ENCODE measurements at places on chromosomes 4 and X. TPM values are rescaled to one million over a fixed set of nuclear protein-coding genes. Genes with fewer than 3 reads are reported as not detected.

- DNase-seq, result no peak
These were observed 602.8 kb downstream of the INPP4B start for GRCh38 chr4:142243255-142243654.

DNA sequence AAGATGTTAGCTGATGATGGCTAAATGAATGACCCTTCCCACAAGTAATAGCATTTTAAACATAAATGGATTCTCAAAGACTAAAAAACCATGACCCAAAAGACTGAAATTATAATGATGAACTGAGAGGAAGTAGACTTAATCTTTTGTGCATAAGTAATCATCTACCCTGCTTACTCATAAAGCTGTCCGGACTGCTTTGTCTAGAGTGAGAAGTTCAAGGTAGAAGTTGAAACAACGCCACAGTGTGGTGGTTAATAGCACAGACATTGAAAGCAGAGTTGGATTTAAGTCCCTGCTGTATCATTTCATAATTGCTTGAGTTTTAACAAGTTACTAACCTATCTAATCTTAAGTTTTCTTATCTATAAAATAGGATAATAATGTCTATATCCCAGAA is 346.6 kb downstream of the CENPC start:
- no peak for DNase-seq

DNA sequence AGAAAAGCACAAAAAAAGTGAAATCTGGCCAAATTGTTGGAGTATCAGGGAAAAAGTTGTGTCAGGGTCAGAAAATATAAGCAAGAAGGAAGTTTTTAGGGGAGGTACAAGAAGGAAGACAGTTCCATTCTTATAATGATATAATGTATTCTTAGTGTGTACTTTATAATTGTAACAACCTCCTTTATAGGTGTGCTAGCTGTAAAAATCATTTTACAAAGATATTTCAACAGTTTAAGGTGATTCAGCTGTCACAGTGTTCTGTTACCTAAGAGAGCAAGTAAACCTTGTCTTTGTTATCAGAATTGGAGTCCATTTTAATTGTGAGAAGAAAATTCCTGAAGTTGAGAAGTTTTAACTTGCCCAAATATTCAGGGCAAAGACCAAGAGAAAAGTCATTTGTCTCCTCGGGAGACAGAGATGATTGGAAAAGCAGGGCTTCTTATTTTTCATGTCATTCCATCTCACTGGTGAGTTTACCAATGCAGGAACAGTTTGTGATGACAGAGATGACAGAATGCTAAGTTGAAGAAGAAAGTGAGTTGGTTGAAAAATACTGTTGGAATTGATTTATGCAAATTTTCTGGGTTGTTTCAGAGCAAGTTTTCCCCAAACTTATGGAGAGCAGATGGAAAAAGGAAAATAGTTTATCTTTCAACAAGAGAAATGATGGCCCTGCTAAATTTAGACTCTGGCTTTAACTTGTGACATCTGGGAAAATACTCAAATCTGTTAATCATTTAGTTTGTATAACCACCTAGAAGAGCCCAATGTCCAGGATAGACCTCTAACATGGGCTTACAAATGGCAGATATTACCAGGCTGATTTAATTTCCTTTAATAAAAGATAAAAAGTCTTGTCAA is 14.8 kb downstream of the INTS6L start:
- no peak for DNase-seq

- DNase-seq, result no peak
These were observed 24.1 kb downstream of the CSF2RA start for GRCh38 chrX:1292575-1293290.

GRCh38 chrX:130975947-130976346 is 72.9 kb upstream of the ENOX2 start:
- DNase-seq, result no peak

DNA sequence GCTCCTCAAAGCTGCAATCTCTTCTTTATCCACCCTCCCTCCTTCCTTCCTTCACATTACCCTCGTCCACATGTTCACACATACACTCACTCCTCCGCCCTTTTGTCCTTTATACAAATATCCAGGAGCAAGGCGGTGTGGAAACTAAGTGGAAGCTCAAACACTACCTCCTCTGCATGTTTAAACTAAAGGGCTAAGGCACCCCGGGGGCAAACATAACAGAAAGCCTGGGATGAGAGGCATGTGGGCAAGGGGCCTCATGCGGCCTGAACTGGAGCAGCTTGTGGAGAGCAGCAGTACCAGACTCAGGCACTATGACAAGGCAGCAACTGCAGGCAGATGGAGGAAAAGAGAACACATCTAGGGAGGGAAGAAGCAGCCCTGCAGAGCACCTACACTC is 9.5 kb downstream of the MAB21L2 start:
- peak; percentile 74 for DNase-seq

DNA sequence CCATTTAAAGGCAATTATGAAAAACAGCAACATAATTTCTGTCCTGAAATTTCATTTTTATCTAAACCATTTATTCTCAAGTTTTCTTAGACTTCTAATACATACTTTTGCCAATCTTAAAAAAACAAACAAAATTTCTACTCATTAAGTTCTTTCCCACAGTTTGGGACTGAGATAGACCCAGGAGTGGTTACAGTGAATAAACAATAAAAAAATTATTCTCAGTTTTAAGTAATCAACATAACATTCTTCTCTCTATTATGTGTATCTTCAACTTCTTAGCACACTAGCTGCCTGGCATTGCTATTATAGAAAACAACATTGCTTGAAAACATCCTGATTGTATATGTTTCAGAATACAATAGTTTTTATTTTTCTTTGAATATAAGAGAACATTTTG is 532.8 kb downstream of the IL15 start:
- DNase-seq, result no peak

GRCh38 chrX:111854556-111855490 is 21.2 kb upstream of the TRPC5OS start:
- no peak for DNase-seq

DNA sequence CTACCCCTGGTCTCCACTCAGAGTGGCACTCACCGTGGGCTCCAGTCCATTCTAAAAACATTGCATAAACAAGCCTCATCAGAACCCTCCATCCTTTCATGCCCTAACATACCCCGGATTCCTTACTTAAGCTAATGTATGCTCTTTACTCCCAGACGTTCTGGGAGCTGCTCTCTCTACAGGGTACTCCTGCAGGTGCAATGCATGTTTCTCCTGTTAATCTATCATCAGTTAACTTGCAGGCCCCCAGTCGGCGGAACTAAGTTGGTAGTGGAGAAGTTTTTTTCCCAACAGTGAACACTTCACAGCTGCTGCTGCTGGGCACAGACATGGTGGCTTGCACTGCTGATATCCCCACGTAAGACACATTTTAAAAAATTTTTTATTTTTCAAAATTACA is 161.6 kb upstream of the FAT1 start:
- no peak for DNase-seq

- DNase-seq, result no peak
These were observed 5.1 kb downstream of the AFF1 start for GRCh38 chr4:86939729-86940575.

DNA sequence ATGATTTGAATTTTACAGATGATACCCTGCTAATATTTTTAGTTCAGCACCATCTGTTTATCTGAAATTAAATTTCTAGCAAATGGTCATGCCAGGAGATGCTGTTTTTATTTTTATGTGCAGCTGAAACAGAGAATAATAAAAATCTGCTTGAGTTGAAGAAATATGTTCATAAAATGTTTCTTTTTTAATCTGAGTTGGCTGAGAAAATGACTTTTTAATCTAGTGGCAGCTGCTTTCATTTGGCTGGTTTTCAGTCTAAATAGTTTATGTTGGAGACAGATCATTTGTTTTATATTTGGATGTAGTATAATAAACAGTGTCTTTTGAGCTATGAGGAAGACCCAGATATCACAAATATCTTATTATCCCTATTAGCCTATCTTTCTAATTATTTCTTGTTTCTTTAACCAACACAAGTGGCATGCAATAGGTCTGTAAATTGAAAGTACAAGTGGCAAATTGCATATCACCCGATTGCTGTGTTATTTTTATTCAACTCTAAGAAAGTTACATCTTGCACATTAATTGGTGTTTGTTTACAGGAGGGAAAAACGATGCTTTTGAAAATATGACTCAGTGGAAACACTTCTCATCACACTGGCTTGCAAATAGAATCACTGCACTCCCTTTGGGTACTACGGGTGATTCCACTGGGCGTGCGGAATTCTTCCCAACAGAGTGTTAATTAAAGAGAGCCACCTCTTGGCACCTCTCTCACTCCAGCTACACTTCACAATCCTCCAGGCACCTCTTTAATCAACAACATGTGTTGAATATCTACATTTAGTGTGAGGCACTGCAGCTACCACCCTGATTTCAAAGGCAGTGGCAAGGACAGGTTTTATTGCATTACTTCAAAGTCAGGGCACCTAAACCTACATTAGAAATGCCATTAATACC is 51.7 kb upstream of the AP1S2 start:
- DNase-seq, result no peak

GRCh38 chr4:121789455-121789854 is 11.7 kb upstream of the EXOSC9 start:
- no peak for DNase-seq

DNA sequence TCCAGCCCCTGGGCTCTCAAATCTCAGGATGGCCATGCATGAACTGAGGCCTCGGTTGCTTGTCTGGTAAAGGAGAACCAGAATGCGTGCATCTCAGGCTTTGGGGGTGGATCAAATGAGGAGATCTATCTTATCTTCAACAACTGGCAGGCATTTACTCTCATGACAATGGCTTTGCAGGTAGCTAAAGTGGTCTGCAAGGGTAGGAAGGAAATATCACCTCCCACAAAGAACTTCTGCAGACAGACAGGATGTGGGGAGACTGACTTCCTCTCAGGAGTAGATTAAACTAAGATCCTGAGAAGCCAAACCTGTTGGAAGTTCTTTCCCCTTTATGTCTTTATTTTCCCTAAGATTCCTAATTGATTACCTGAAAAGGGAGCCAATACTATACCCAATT is 7.8 kb downstream of the LDB2 start:
- DNase-seq, result no peak

- DNase-seq, result no peak
These were observed 243.2 kb downstream of the RASL11B start for GRCh38 chr4:53105313-53105712.

DNA sequence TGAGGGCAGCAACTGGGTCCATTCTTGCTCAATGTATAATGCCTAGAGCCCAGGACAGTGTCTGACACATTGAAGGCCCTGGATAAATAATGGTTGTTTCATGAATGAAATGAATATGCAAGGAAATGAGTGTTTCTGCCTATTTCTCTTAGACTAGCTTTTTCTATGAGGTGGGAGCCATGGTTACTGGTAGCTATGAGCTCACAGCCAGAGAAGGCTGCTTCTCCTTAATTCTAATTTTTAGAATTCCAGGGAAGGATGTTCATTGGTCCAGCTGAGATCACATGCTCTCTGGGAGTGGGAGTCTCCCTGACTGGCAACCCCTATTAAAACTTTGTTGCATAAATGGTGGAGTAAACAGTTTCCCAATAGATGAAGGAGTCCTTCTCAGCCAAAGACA is 9.7 kb upstream of the DCUN1D4 start:
- no peak for DNase-seq

GRCh38 chr4:123299212-123299691 is 97.3 kb upstream of the SPRY1 start:
- no peak for DNase-seq

DNA sequence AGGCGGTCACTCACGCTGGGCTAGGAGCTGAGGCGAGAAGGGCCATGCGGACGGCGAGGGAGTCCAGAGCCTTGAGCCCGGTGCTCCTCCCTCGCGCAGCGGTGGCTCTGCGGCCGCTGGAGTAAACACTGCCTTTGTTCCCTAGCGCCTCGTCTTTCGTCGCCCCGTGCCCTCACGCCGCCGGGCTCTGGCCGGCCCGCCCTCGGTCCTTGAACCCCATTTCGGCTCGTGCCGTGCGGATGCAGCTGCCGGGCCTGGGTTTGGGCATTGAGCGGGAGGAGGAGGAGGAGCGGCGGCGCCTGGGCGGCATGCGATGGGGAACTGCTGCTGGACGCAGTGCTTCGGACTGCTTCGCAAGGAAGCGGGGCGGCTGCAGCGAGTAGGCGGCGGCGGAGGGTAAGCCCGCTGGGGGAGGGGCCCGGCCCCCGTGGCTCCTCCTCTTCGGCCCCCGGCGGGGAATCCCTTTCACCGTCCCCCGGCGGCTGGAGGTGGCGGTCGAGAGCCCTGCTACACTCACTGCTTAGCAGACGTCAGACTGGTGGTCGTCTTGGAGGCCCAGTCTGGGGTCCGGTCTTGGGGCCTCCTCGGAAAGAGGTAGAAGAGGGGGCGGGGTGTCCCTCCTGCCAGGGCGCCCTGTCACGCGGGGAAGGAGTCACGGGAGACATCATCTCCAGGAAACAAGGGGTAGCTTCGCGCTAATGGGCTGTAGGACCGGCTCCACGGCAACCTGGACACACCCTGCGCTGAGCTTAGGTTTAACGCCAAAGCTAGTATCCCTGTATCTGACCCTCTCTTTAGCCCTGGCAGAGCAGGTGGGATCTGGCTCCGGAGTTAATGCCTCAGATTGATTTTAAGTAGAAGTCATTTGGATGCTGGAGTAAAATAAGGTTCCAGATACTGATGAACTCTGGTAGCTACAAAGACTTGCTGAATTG is at the start of gene AP1AR:
Gene AP1AR, plus strand, starts transcription at position 9 of the 935 bp plus-strand sequence. Its CDS starts 305 bp downstream, at position 314.
- peak; percentile 92 for DNase-seq

DNA sequence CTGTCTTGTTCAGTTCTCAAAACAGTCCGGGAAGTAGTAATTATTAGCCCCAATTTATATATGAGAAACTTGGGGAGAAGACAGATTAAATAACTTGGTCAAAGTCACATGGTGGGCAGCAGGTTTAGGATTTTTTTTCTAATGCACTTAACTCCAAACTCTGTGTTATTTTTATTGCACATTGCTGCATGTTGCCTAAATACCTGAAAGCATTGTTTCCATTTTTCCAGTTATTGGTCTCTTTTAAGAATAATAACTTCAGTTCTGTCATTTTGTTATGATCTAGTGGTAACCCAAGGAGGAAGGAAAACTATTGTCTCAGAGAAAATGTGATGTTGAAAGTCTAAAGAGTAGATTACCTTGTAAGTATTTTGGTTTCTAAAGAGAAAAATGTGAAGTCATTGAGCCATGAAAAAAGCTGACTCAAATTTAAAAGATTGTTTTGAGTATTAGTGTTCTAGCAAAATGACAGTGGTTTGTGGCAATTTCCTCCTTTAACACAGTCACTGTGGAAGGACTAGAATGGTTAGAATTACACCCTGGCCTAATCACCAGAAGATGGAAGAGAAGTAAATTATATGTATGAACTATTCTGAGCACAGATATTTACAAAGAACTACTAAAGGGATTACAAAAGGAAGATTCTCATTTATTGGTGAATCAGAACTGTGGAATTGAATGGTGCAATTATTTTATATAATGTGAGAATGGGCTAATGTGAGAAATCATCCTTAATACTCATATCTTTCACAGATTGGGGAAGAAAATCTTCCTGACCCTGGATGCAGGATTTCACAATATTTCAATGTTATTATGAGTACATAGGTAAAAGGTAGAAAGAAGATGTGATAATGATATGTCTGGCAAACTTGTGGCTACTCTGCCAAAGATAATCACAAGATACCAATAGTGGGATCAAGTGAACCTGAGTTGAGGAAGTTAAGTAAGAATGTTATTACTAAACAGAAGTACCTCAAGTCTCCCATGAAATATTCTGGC is 21.7 kb upstream of the CXCL8 start:
- DNase-seq, result no peak

GRCh38 chrX:53362449-53362848 is 60.0 kb downstream of the SMC1A start:
- no peak for DNase-seq

Gene PABPC4L
- 1.8 TPM for total RNA-seq

Gene ADH7
- not detected for total RNA-seq

Gene FRG2
- total RNA-seq, result not detected

Gene MAGEA8
- total RNA-seq, result not detected

Gene CENPVL1
- total RNA-seq, result not detected

Gene RAB39B
- 0.28 TPM for total RNA-seq
